Occipital lobe (tissue), 3 donors: ENCODE measurements at places on chromosomes 6 and 20.

DNA sequence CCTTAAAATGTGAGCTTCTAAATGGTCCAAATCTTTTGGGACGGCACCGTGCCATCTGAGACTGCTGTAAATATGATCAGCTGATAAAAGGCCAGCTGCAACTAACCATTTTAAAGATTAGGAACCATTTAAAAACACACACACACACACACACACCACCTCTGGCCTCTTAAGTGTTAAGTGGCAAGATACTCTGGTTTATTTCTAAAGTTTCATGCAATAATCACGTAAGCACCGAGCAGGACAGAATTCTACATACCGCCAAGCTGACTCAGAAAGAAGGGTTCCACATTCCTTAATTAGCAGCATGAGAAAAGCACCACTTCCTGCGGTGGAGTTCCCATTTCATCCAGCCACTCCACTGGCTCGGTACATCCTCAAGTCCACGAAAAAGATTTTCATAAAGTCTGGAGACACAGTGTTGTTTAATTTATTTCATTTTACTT is 17.8 kb upstream of the ZNF217 start:
- no peak for DNase-seq

GRCh38 chr6:131792091-131792496 is 15.7 kb upstream of the ENPP1 start:
- DNase-seq: no peak

GRCh38 chr6:40000964-40001515 is 66.8 kb upstream of the MOCS1 start:
- no peak for DNase-seq

GRCh38 chr6:1179571-1180459 is 132.1 kb upstream of the FOXQ1 start:
- no peak for DNase-seq

DNA sequence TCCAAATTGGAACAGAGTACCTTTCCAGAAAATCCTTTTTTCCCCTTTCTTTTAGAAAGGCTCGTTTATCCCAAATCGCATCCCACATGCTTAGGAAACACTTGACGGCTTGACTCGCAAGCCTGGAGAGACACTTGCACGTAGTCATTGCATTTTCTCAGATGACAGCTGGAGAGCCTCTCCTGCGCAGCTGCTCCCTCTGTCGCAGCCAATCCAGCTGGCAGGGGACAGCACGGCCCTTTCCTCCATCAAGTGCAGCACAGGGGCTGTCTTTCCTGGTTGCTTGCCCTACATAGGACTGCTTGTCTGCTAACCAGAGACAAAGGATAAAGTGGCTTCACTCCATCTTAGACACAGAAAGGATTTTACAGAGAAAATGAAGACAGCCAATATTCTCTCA is 77.6 kb upstream of the RGS17 start:
- peak; percentile 19 for DNase-seq

DNA sequence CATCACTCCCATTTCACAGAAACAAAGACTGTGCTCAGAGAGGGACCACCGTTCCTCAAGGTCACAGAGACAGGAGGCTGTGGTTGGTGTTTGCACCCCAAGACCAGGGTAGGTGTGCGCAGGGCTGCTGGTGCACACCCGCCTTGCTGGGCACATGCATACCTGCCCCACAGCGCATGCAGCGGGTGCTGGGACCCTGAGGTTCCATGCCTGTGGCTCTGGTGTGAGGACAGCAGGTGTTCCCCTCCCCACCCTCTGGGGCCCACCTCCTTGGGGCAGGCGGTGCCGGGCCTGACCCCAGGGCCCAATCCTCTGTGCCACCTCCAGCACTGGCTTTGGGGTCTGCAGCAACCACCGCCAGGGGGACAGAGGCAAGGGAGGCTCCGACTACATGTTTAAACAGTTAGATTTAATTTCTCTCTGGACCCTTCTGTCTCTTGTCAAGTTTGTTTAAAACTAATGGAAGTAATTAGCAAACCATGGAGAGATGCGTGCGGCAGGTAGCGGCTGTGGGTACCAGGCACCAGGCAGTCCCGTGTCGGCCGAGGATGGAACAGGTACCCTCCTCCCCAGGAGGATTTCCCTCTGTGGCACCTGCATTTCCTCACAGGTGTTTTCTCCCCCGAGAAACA is 327.8 kb downstream of the TAF4 start:
- DNase-seq: no peak

DNA sequence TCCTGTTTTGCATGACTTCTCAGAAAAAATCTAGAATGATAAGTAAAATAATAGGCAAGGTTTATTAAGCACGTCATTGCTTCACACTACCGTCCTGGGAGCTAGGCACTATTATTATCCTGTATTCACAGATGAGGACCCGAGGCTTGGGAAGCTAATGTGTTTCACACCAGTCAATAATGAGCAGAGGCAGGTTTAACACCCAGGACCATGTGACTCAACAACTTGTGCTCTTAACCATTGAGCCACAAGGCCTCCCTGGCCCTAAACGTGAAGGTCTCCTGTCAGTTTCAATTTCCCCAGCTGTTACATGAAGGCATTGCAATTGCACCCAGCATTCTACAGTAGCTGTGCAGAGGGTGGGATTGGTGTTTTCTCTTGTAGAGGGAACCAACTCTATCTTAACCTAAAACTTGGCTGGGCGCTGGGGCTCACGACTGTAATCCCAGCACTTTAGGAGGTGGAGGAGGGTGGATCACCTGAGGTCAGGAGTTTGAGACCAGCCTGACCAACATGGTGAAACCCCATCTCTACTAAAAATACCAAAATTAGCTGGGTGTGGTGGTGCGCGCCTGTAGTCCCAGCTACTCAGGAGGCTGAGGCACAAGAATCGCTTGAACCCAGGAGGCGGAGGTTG is 191.2 kb downstream of the BCAS1 start:
- DNase-seq: no peak

- no peak for DNase-seq
Measured at GRCh38 chr6:104601131-104601651, 258.5 kb downstream of the HACE1 start.

DNA sequence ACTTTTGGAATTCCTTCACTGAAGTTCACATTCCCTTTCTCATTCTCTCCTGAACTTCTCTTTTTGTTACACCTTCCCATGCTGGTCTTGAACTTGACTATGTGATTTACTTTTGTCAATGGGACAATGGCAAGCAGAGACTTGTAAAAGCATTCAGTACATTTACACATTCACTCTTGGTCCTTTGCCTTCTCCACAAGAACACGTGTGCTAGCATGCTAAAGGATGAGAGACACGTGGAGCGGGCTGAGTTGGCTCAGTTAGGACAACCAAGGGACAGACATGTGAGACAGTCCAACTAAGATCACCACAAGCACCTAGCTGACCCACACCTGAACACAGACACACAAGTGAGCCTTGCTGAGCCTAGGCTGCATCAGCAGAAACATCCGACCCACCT is 91.3 kb upstream of the PAK5 start:
- DNase-seq: no peak

DNA sequence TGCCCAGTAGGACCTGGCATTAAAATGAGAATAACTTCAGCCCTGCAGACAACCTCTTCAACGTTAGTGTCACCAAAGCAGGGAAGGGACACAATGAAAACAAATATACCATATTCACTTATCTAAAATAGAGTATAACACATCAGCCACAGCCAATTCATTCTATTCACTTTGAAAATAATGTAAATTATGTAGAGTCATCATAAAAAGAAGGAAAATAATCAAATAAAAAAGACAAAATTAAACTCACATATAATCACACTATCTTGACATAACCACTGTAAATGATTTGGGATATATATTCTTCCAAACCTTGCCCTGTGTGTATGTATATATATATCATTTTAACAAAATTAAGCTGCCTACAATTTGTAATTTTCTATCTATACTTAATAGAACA is 78.1 kb upstream of the HEY2 start:
- no peak for DNase-seq

- DNase-seq: no peak
Measured at GRCh38 chr6:99871641-99872040, 122.4 kb downstream of the MCHR2 start.

GRCh38 chr6:111747396-111747795 is 125.9 kb downstream of the FYN start:
- DNase-seq: no peak

DNA sequence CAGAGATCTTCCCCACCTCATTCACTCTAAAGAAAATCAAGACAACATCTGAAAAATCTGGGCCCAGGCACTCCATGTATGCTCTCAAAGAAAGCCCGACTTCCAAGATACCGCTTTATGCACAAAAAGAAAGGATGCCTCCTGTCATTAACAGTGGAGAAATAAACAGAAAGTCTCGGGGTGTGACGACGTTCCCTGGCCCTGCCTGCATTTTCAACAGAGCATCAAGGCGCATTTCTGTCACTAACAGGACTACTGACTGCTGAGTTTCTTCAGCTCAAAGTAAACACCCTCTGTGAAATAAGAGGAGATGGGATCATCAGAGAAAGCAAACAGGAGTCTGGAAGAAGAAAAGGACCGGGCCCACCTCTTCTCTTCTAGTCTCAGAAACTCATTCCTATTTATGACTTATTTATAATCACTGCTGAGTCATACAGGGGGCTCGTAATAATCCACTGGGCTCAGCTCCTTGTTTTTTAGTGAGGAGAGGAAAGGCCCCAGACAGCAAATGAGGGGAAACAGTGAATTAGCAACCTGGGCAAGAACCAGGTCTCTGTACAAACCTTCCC is 99.7 kb downstream of the ZMYND8 start:
- DNase-seq: no peak

- no peak for DNase-seq
Measured at GRCh38 chr6:15628499-15629131, 34.2 kb downstream of the DTNBP1 start.

DNA sequence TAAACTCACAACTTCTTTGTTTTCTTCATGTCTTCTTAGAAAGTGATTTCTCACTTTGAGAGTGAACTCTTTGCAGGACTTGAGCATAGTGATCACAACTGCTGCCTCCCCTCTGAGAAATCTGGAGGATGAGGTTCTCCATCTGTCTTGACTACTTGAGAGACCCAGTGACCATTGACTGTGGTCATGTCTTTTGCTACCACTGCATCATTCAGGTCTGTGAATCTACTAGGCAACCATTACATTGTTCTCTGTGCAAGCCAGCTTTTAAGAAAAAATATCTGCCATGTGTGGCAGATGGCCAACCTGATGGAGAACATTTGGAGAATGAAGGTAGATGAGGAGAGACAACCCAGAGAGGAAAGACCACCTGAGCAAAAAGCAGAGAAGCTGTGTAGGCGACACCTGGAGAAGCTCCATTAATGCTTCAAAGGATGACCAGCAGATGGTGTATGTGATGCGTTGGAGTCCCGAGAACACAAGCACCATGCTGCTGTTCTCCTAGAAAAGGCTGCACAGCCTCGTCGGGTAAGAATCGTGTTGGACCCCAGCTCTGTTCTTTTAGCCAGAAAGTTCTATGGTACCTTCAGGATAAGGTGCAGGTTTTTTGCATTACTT is 25.1 kb upstream of the TRIM26 start:
- peak; percentile 5 for DNase-seq

DNA sequence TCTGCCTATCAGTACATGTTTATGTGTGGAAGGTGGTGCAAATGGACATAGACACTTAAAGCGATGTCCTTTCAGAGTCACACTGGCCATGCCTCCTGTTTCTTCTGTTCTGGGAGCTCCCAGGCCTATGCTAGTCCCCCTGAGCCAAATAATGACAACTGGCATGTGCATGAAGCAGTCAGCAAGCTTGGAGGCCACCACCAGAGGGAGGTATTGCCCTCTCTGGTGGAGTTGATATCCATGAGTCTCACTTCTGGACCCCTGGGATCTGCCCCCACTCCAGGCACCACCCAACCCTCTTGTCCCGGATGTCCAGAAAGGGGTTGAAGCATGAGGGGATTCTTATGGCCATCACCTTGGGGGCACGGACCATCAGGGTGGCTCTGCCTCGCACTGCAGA is 172.2 kb downstream of the AIG1 start:
- no peak for DNase-seq

DNA sequence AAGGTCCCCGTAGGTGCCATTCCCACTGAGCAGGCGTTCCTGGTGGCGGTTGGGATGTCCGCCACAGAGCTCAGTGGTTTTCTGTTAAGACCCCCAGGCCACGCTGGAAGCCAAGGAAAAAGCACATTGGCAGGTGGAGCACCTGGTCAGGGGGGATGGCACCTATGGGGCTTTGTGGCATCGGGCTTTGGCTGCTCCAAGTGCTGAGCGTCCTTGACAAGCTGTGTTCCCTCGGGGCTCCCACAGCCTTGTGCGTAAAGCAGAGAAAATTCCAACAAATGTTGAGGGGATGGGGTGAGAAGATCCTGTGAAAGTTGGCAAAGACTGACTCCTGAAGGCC is 135.4 kb downstream of the JPH2 start:
- no peak for DNase-seq

- DNase-seq: no peak
Measured at GRCh38 chr6:156337801-156338200, 439.4 kb upstream of the ARID1B start.

DNA sequence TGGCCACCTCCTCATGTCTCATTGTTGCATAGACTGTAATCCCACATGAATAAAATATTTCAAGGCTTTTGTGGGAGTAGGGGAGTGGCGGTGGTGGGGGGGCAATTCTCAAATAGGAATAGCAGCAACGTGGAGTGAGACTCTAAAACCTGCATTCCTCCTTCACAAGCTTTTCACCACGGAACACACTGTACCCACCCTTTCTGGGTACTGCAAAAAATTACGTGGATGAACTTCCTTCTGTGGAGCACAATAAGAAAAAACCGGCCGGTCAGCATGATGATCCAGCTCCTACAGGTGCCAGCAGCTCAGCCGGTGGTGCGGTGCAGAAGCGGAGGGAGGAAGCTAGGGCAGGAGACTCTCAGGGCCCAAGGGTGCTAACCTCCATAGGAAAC is 930 bp upstream of the RRAGD start:
- peak; percentile 14 for DNase-seq

DNA sequence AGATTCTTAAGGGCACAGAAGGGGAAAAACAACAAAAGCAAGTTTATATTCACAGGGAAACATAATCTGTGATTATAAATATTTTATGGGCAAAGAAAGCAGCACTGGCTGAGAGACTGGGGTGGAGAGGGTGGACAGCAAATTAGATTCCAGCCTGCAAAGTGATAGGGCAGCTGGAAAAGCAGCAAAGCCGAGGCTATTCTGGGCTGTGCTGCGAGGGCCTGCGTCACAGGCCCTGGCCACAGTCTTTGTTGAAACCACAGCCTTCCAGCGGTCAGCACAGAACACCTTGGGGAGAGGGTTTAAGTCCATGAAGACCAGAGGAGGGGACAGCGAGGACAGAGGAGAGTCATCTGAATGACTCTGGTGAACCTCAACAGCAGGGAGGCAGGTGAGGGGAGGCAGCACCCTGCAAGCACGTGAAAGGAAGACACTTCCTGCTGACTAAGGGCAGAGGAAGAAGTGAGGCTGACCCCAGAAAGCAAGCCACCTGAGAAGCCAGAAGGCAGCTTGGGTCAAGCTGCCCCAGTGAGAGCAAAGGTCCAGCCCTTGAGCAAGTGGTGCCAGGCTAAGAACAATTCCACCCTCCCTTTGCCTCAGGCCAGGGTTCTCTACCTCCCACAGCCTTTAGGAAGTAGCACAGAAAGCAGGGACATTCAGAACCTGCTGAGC is 17.1 kb downstream of the MRPL14 start:
- DNase-seq: no peak
